Stimulated activated CD8-positive, alpha-beta memory T cell treated with anti-CD3 and anti-CD28 coated beads, Interleukin-7, amount 100 ng/mL, for 48 hours (primary cell): ENCODE measurements at places on chromosomes 12 and 14.

- no peak for DNase-seq
Observed at GRCh38 chr12:77788231-77789168, 42.2 kb upstream of the NAV3 start.

GRCh38 chr12:70399311-70399710, 33.2 kb downstream of the KCNMB4 start:
- no peak for DNase-seq

DNA sequence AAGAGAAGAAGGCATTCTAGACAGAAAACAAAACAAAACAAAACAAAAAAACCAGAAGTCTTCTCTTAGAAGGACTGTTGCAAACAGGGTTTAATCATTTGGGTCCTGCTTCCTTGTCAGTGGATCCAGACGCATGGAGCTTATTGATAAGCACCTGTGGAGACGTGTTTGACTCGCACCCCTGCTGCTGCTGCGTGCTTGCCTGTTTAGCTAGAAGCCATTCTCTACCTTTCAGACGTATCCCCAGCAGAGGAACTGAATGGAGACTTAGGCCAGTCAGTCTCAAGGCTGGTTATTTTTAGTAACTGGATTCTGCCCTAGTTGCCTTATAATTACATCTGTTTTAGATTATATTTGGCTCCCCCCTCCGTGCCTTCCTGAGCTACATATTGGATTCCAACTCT, 186.1 kb upstream of the EEA1 start:
- DNase-seq = no peak

- DNase-seq = no peak
Observed at GRCh38 chr12:132717011-132717410, 6.4 kb downstream of the PGAM5 start.

DNA sequence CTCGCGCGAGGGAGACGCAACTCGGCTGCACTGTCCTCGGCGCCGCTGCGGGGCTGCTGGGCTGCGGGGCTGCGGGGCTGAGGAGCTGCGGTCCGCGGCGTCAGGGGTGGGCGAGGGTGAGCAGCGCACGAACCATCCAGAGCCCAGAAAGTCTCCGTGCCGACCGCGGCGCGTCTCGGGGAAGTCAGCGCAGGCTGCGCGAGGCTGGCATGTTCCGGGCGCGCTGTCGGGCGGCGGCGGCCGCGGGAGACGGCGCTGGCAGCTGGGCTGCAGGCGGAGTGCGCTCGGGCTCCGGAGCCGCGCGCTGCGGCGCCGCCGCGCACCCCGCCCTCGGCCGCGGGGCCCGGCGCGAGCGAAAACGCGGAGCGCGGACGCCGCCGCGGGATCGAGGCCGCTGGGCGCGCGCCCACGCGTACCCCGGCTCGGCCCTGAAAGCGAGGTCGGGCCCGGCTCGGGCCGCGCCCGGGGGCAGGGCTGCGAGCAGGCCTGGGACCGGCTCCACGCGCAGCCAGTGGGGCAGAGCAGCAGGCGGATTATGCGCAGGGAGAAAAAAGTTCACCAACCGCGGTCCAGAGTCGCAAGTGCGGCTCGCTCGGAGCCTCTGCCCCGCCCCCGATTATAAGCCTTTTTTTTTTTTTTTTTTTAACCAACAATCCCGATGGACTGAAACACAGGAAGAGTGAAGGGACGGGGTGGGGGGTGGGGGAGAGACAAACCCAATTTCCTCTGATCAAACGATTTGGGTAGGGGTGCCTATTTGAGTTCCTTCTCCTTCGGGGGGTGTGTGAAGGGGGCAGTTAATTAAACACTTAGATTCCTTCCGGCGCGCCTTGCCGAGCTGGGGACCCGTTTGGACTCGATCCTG, at the start of gene PRICKLE1:
Gene PRICKLE1 (minus strand): TSS at position 282 of the 865 bp plus-strand sequence. CDS start 117,230 bp downstream, outside the sequence.
- DNase-seq = no peak

- no peak for DNase-seq
Observed at GRCh38 chr14:67480011-67480410, 8.5 kb downstream of the TMEM229B start.

GRCh38 chr14:71620401-71620800, 311.8 kb upstream of the RGS6 start:
- no peak for DNase-seq

GRCh38 chr12:114291389-114292060, 114.4 kb downstream of the TBX5 start:
- no peak for DNase-seq
